ENCODE measurements at places on chromosomes 5 and 9. TPM values are rescaled to one million over a fixed set of nuclear protein-coding genes. Genes with fewer than 3 reads are reported as not detected.

The CCDC192 gene
- total RNA-seq, result not detected

The CERT1 gene
- total RNA-seq, result 43.4 TPM

DNA sequence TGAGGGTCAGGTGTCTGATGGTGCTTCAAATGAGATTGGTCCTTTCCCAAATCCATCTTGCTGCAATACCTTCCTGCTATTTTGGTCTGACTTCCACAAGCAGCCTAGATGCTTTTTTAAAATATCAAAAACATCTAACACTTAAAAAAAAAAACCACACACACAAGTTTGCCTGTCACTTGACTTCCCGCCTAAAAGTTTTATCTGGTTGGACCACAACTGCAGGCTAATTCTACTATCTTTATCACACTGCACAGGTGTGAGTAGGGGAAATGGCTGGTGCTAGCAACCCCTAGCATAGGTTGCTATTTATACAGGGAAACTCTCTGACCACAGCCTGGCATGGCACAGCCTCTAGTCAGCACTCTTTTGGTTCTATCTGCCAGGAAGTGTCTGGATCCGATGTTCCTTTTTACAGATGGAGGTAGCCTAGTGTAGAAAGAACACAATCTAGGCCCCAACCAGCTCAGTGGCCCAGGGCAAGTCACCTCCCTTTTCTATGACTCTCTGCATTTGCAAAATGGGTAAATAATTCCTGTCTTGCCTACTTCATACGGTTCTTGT is at the start of gene HEMGN:
Gene HEMGN (minus strand): TSS at position 92 of the 564 bp plus-strand sequence. CDS start 36 bp downstream, at position 56.
- DNase-seq, result no peak
- peak within 1 kb of the TSS; percentile 10 for H3K27ac ChIP-seq
- H3K36me3 ChIP-seq, result no peaks in the 10 kb centered on the region
- peaks cover 19% of the 10 kb centered on the region for H3K4me1 ChIP-seq
- no peak within 1 kb of the TSS for H3K4me3 ChIP-seq

- no peaks in the 10 kb centered on the region for H3K36me3 ChIP-seq
- peaks cover 12% of the 10 kb centered on the region for H3K27me3 ChIP-seq
- no peaks in the 10 kb centered on the region for H3K4me1 ChIP-seq
- no peak overlapping the region for H3K27ac ChIP-seq
Measured at GRCh38 chr5:58787987-58788386, 205.1 kb downstream of the RAB3C start.

DNA sequence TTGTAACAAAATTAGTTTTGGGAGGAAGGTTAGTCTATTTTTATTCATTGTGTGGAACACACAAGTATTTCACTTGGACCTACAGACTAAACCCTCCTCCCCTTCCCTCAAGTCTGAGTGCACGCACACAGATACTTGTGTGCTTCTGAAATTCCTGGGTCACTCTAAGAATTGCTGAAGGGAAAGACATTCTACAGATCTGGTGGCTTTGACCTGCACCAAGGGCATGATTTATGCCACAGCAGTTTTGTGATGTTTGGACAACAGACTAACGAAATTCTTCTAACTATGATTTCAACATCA is 150.5 kb downstream of the ARL15 start:
- no peaks in the 10 kb centered on the region for H3K36me3 ChIP-seq
- H3K27me3 ChIP-seq, result no peaks in the 10 kb centered on the region
- no peak for DNase-seq
- no peaks in the 10 kb centered on the region for H3K4me1 ChIP-seq
- no peak overlapping the region for H3K27ac ChIP-seq

GRCh38 chr5:128572930-128573319 is 34.9 kb upstream of the FBN2 start:
- no peak overlapping the region for H3K4me3 ChIP-seq
- no peak overlapping the region for H3K27ac ChIP-seq
- H3K4me1 ChIP-seq, result no peaks in the 10 kb centered on the region
- no peaks in the 10 kb centered on the region for H3K36me3 ChIP-seq
- no peaks in the 10 kb centered on the region for H3K27me3 ChIP-seq
- DNase-seq, result no peak

DNA sequence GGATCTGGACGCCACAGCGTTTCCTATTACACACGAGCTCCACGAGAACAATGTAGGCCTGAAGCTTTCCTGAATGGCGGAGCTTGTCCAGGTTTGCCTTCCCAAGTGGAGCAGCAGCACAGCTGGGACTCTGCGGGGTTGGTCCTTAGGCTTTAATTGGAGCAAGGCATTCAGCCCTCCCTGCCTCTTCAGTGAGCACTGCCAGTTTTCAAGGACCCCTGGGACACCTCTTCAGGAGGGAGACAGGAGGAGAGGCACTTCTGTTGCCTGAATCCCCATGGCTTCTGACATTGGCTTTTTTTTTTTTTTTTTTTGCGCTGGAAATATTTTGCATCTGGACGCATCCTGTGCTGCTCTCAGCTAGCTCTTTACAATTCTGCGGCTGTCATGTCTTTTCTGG is 179.4 kb downstream of the SEMA6A start:
- H3K27ac ChIP-seq, result no peak overlapping the region
- no peaks in the 10 kb centered on the region for H3K4me1 ChIP-seq
- no peak overlapping the region for H3K4me3 ChIP-seq

DNA sequence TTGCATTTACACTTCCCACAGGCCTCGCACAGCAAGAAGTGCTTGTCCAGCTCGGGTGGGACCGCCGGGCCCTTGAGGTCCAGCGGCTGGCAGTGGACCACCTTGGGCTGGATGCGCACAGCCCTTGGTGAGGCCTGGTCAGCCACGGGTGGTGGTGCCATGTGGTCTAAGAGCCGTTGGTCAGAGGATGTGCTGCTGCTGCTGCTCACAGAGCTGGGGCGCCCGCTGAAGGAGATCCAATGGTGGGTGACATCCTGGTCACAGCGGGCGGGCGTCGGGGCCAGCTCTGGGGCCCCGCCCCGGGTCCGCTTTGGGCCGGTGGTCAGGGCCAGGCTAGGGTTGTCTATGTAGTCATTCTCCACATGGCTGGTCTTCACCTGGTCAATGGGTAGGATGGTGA is 10.2 kb downstream of the SPRY4 start:
- H3K4me3 ChIP-seq, result no peak overlapping the region
- peaks cover 2% of the 10 kb centered on the region for H3K27me3 ChIP-seq
- peaks cover 2% of the 10 kb centered on the region for H3K36me3 ChIP-seq
- peaks cover 25% of the 10 kb centered on the region for H3K4me1 ChIP-seq
- H3K27ac ChIP-seq, result no peak overlapping the region

- peaks cover 6% of the 10 kb centered on the region for H3K4me1 ChIP-seq
- H3K36me3 ChIP-seq, result peaks cover 3% of the 10 kb centered on the region
- DNase-seq, result no peak
- no peak overlapping the region for H3K4me3 ChIP-seq
- H3K27ac ChIP-seq, result no peak overlapping the region
- peaks cover 5% of the 10 kb centered on the region for H3K27me3 ChIP-seq
Measured at GRCh38 chr9:91374939-91375338, 13.2 kb upstream of the AUH start.

DNA sequence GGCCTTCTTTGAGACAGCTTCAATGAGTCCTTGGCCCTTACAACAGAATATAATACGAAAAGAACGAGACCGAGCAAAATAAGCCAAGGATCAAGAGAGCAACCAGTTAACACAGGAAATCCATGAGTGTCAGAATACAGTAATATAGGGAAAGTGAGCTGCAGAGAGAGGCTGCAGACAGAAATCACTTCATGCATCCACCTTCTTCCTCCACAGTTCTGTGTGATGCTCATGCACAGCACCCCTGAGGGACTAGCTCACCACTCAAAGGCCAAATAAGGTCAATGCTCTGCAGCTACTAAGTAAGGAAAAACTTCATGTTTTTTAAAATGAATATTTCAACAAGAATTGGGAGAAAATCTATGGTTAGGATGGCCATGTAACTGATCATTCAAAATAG is 257.1 kb downstream of the MCTP1 start:
- H3K36me3 ChIP-seq, result no peaks in the 10 kb centered on the region
- peak overlapping the region; percentile 57 for H3K27ac ChIP-seq
- peaks cover 4% of the 10 kb centered on the region for H3K27me3 ChIP-seq

- H3K4me1 ChIP-seq, result peaks cover 28% of the 10 kb centered on the region
- H3K4me3 ChIP-seq, result no peak overlapping the region
- H3K27ac ChIP-seq, result peak overlapping the region; percentile 44
- peaks cover 31% of the 10 kb centered on the region for H3K36me3 ChIP-seq
- no peaks in the 10 kb centered on the region for H3K27me3 ChIP-seq
- no peak for DNase-seq
Measured at GRCh38 chr5:72347801-72348308, 27.7 kb downstream of the PTCD2 start.

DNA sequence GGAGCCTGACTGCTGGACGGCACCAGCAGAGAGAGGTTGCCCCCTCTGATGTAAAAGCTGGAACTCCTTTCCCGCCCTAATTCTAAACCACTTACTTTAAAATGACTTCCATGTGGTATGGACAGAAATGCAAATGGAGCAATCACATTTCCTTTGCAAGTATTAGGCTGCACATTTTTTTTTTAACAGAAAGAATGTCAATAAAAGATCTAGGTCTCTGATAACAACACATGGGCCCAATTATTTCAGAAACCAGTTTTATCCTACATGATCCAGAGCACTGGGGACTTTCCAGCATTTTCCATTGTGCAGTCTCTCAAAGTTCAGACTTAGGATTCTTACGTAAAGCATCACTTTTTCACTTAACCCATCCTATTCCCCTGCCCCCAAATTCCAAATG is 203.7 kb downstream of the NXNL2 start:
- no peaks in the 10 kb centered on the region for H3K36me3 ChIP-seq
- H3K4me3 ChIP-seq, result no peak overlapping the region
- DNase-seq, result no peak
- H3K27me3 ChIP-seq, result peaks cover 5% of the 10 kb centered on the region

- H3K36me3 ChIP-seq, result no peaks in the 10 kb centered on the region
- no peak for DNase-seq
- H3K27me3 ChIP-seq, result peaks cover 2% of the 10 kb centered on the region
- no peak overlapping the region for H3K27ac ChIP-seq
Measured at GRCh38 chr9:133973791-133974630, 18.1 kb downstream of the VAV2 start.

Data from activated T-helper 1 cell treated with anti-CD3 and anti-CD28 coated beads, Interleukin-12 subunit alpha, Interleukin-12 subunit beta, Interleukin-2, Interleukin-4 antibody, amounts not matched to agents 30 ng/mL and 10 ng/mL and 1 ng/mL, durations not matched to agents 14 hours and 24 hours and 36 hours (primary cell).